ENCODE measurements at places on chromosomes 1 and 21.

GRCh38 chr1:113314600-113314999 is 75.7 kb upstream of the MAGI3 start:
- no peak for DNase-seq

- no peak for DNase-seq
These were observed 46.7 kb downstream of the SMYD3 start for GRCh38 chr1:246460406-246460805.

DNA sequence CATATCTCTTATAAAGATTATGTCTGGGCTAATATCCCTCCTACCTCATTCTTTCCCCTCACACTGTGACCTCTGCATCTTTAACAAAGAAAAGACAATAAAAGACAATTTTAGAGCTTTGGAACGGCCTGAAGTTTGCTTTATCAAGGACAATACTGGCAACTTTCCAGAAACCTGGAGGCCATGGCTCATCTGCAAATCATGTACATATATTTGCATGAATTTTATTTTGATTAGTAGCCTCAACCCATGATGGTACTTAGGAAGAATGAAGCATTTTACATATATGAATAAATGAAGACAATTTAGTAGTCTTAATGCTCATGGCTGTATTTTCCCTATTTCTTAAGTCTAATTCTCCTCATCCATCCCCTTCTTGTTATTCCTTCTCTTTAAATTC is 612.2 kb upstream of the CXADR start:
- DNase-seq, result no peak

DNA sequence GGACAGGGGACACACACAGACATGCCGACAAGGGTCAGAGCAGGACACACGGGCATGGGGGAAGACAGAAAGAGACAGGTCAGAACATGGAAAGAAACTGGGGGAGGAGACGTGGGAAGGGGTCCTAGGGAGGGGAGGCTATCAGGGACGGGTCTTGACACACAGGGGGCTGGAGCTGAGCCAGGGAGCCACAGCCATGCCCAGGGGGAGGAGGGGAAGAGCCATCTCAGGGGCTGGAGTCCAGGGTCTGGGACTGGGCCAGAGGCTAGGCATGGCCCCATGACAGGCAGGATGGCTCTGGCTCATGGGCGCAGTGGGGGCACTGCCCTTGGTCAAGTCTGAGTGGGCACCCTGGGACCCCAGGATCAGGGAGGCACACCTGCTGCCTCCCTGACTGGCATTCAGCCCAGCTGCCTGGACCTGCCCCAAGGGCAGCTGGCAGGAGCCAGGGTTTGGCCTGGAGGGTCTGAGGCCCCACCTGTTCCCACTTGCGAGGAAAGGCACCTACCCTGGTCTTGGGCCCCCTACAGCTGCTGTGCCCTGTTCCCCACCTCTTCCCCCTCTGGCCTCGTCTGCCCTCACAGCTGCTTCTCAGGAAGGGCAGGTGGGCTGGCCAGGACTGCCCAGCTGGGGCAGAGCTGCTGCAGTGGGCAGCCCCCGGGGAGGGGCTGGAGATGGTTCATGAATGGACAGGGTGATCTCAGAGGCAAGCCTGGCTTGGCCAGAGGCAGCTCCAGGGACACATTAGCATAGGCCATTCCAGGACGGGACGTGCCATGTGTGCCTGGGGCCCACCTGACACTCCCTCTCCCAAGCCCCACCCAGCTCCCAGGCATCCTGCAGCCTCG is 42.9 kb downstream of the HSPG2 start:
- no peak for DNase-seq

DNA sequence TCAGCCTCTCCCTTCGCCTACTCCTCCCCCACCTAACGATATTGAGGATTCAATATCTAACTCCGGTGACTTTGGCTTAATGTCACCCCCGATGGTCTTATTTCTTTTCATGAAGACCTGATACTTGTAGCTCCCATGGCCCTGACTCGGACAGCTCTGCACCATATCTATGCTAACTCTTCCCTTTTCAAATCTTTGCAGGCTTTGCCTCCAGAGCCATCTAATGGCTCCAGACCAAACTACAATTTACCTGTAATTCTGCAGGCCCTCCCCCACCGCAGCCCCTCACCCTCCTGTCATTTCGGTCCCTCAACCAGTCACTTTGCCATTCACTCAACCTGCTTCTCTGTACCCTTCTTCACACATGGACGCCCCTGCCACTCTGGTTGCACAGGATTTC is 7.9 kb upstream of the GSTM5 start:
- DNase-seq, result no peak

DNA sequence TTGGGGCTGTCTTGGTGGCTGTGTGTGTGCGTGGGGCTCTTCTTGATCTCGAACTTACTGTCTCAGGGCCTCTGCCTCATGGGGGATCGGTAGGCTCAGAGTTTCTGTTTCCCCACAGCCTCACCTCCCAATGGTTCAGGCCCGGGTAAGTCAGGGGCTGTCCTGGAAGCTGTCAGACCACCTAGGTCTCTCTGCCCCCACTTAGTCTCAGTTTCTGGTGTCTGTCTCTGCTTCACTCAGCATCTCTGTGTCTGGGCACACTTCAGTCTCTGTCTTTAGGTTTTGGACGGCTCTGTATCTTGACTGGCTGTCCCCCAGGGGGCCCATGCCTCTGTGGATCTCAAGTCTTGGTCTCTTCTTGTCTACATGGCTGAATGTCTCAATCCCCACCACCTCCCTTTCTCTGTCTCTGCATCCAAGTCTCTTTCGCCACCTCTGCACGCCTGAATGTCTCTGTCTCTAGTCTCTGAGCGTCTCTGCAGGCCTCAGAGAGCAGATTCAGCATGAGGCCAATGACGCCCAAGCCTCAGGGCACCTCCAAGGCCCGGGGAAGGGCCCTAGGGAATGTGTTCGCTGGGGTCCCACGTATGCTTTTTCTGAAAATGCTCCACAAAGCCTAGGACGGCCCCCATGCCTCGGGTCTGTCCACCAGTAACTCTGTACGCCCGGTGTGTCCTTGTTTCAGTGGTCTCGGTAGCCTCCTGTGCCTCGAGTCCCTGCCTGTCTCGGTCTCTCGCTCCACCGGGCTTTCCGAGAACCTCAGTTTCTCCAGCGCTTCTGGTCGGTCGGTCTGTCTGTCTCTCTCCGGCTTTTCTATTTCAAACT is 818 bp downstream of the FHL3 start:
- DNase-seq, result no peak

- no peak for DNase-seq
These were observed 54.3 kb upstream of the DESI2 start for GRCh38 chr1:244598611-244599010.

GRCh38 chr1:91835087-91835521 is 50.8 kb downstream of the TGFBR3 start:
- no peak for DNase-seq

DNA sequence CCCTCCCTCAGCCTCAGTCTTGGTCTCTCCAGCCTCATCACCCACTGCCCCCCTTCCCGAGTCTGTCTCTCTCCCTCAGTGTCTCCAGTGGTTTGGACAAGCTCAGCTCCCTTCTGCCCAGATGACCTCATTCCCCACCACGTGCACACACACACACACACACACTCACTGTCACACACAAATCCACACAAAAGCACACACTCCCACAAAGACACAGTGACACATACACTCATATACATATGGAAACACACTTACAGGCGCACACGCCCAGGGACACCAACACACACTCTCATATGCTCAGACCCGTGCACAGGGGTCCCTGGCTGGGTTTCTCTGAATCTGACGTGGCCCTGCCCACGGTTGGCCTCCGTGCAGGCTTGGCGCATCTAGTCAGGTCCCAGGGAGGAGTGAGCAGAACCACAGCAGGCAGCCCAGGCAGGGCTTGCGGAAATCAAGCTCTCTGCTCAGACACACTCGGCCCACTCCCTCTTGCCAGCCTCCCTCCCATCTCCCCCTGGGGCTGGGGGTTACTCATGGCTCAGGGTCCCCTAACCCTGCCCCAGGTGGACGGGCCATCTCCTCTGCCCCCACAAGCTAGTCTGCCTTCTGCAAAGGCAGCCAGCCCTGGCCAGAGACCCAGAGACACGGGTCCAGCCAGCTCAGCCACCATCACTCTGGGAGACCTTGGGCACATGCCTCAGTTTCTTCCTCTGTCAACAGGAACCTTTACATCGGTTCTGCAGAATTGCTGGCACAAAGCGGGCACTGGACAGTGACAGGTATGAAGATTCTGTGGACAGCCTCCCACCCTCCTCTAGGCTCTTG is 38.5 kb upstream of the FAM131C start:
- no peak for DNase-seq

DNA sequence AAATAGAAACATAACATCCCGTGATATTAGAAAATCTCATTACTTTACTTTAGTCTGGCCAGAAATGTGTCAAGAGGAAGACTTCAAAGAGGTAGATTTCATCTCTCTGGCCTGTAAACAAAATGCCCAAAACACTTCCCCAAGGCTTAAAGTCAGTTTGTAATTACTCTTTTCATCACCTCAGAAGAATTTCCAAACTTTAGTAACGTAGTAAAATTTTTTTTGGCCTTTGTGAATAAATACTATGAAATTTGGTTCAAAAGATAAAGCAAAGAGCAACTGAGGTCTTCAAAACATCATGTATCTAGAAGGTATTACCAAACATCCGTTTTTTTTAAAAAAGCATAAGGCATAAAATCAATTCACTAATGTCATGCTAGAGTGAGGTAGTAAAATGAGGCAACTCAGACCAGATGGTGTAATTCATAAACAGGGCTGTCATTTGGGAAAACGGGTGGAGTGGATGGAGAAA is 51.4 kb downstream of the LEPR start:
- no peak for DNase-seq

DNA sequence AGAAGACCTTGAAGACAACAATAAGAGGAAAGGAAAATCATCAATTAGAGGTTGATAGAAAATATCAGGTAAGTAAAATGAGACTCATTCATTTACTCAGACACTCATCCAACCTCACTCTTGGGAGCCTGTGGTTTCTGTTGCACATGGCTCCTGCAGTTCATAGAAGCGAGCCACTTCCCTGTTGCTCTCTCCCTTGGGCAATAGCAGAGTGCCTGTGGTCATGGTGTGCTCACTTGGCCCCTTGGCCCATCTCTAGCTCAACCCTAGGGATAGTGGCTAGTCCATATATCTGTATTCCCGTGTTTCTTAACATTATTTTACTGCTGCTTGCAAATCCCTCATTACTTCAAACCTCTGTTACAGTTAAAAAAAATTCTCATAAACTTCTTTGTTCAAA is 368.6 kb downstream of the PTPRC start:
- no peak for DNase-seq

GRCh38 chr1:70426154-70427131 is 15.4 kb downstream of the CTH start:
- no peak for DNase-seq

GRCh38 chr1:109793089-109793485 is 29.4 kb upstream of the EPS8L3 start:
- DNase-seq, result no peak

DNA sequence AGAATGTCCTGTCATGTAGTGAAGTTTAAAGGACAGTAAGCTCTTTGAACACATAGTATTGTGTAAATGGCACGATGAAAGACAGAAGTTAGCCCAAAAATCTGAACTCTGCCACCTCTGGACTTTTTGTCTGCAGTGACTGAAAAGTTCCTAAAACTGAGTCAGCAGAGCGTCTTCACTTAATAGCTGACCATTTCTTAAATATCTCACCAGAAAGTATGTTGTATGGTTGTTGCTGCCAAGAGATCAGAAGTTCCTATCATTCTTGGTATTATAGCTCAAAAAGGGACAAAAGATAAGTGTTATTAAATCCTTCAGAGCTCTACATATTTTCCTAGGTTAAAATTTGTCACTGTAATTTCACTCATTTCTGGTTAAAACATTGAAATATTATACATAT is 1003.0 kb downstream of the TTLL7 start:
- DNase-seq, result no peak

DNA sequence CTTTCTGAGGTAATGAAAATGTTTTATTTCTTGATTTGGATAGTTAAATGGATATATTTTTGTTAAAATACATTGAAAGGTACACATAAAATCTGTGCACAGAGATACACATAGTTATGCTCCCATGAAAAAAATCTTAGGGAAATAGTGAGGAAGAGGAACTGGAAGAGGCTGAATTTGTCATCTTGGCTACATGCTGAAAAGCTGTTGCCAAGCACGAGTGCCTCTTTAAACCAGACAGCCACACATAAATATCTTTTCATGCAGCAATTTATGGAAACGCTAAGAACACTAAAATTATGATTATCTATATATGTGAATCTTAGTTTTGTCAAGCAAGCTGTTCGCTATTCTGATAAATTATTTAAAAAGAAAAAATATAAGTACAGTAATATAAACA is 12.8 kb upstream of the ADAR start:
- no peak for DNase-seq

DNA sequence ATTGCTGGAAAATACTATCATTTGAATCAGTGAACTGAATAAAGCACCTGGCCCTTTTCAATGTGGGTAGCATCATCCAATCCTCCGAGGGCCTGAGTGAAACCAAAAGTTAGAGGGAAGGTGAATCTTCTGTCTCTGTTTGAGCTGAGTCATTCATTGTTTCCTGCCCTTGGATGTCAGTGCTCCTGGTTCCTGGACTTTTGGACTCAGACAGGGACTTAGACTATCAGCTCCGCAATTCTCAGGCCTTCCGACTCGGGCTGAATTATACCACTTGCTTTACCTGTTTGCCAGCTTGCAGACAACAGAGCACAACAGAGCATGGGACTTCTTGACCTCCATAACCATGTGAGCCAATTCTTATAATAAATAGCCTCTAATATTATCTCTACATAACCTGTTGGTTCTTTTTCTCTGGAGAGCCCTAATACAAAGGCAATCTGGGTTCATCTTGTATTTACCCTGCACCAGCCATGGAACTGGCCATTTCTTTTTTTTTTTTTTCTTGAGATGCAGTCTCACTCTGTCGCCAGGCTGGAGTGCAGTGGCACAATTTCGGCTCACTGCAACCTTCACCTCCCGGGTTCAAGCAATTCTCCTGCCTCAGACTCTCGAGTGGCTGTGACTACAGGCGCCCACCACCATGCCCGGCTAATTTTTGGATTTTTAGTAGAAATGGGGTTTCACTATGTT is 19.2 kb upstream of the VASH2 start:
- no peak for DNase-seq

- DNase-seq, result no peak
These were observed 349 bp downstream of the ADGRB2 start for GRCh38 chr1:31763671-31764311.

GRCh38 chr1:59695252-59695651 is 119.5 kb upstream of the HOOK1 start:
- DNase-seq, result no peak

All from cortex of kidney (tissue), 1 donor.